ENCODE measurements at places on chromosomes 7 and 10.

GRCh38 chr10:26931223-26931622 lies 70.5 kb upstream of the ABI1 start:
- DNase-seq: no peak

- no peak for DNase-seq
These were observed 112.8 kb downstream of the PARD3 start for GRCh38 chr10:34702093-34702937.

DNA sequence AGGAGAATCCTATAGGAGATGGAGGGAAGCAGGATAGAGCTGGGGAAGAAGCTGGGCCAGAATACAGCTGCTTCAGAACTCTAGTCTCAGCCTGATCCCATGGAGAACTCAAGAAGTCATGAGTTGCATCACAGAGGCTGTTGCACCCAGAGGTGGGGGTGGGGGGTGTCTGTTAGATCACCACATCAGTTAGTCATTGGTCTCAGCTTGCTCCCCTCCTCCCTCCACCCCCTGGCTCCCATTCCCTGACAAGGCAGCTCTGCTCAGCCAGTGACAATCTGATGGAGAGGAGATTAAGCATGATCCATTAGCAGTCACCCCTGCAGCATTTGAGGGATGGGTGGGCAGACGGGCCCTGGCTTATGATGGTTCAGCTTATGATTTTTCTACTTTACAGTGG lies 58.4 kb upstream of the FGL2 start:
- DNase-seq: peak; percentile 45

- DNase-seq: no peak
These were observed 70.1 kb upstream of the TFEC start for GRCh38 chr7:116100626-116101025.

DNA sequence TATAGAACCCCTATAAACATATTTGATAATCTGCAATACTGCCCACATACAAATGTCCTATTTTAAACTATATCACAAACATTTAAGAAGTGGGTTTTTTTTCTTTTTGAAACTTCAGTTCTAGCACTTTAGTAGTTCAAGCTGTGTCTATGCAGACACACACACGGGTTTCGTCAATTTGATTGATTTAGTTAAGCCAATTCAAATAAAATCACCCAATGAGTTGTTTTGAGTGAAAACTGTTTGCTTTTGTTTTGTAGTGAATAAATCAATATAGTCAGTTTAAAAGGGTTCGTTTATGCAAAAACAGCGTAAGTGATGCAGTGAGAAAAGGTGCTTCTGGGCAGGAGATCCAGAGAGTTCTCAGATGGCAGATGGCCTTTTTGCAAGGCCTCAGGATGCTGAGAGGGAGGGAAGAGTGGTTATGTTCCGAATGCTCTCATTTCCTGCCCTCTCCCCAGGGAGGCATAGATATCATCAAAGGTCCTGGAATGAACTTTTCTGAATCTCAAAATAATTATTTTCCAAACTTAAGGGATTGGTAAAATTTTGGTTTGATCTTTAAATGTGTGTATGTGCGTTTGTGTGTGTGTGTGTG lies 102.7 kb downstream of the AGMO start:
- no peak for DNase-seq

DNA sequence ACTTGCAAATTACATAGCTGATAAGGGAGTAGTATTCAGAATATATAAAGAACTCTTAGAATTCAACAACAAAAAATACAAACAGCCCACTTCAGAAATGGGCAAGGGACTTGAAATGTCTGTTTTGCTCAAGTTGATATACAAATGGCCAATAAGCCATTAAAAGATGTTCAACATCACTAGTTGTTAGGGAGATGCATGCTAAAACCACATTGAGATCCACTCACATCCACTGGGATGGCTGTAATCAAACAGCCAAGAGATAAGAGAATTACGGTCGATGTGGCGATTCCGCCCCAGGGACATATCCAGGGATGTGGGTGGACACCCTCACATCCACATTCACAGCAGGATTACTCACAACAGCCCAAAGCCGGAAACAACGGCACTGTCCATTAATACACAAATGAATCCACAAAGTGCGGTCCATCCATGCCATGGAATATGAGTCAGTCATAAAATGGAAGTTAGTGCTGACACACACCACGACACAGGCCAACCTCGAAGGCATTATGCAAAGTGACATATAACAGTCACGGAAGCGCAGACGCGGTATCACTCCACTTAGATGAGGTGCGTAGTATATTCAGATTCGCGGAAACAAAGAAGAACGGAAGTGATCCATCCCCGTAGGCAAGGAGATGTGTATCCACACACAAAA lies 227.8 kb downstream of the DNAJB6 start:
- no peak for DNase-seq

DNA sequence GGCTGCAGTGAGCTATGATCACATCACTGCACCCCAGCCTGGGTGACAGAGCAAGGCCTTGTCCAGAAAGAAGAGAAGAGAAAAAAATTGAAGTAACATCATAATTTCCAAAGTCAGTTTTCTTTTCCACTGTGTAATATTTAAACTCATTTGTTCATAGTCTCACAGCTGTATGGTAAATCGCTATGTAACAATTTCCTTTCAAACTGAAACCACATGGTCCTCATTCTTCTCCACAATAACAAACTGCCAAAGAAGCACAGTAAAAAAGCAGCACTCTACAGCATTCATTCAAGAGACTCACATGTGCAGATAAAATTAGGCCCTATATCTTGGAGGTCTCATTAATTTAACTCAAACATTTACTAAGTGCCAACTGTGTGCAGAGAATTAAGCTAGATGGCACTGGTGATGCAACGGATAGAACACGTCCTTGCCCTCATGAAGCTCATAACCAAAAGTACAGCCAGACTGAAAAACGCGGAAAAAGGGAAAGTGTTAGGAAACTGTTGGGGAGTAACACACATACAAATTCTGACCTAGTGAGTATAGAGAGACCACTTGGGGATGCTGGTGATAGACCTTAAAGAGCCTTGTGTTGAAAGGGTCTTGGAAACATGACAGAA lies 174.0 kb upstream of the KCTD7 start:
- DNase-seq: no peak

DNA sequence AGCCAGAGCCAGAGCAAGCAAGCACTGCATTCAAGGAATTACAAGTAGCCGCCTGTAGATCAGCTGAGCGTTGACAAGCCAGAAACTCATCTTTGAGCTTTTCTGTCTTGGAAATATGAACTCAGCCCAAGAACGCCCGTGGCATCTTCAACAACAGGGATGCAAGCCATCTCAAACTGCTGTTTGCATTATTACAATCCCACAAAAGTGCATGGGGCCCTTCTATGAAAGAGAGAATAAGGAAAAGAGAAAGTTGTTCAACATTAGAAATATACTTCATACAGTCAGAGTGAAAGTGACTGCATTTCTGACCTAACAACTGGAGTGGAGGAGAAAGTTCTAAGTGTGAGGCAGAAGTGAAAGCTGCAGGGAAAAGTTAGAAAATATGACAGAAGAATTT lies 6.5 kb downstream of the SGCE start:
- no peak for DNase-seq

- DNase-seq: no peak
These were observed 95.9 kb upstream of the SLC25A13 start for GRCh38 chr7:96417784-96418183.

DNA sequence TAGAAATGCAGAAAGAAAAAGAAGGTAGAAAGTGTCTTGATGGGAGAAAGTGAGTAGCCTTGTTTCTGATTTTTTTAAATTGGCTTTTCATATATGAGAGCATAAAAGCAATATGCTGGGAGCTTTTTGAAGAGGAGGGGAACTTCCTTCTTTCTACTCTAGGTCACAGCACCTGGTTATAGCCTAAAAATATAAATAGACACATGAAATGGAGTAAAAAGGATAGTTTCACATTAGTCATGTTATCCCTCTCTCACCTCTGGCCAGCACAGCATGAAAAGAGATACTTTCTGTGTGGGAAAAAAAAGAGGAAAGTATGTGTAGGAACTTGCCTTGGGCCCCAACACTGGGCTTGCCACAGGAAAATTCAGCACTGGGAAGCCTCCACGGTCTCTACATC lies 292.2 kb upstream of the ZWINT start:
- DNase-seq: no peak

GRCh38 chr10:97243836-97244235 lies 48.6 kb downstream of the ARHGAP19 start:
- no peak for DNase-seq

GRCh38 chr7:74404741-74405140 lies 49.0 kb upstream of the GTF2IRD1 start:
- no peak for DNase-seq

- DNase-seq: no peak
These were observed 22.8 kb downstream of the ANTXRL start for GRCh38 chr10:46309511-46310142.

DNA sequence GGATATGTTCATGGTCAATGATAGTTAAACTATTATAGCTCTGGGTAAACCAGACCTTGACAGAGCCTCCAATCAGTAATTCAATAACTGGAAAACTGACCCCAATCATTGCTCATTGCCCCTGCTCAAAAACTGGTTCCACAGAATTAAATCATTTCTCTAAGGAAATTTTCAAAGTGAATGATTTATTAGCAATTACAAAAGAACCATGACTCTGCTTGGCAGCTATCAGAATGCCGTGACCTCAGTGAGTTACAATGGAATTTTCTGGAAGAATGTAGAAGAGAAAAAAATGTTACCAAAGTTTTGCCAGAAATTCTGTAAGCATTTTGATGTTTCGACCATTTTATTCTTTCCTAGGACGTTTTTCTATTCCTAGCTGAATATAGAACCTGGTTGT lies 106.8 kb upstream of the APBB1IP start:
- no peak for DNase-seq

DNA sequence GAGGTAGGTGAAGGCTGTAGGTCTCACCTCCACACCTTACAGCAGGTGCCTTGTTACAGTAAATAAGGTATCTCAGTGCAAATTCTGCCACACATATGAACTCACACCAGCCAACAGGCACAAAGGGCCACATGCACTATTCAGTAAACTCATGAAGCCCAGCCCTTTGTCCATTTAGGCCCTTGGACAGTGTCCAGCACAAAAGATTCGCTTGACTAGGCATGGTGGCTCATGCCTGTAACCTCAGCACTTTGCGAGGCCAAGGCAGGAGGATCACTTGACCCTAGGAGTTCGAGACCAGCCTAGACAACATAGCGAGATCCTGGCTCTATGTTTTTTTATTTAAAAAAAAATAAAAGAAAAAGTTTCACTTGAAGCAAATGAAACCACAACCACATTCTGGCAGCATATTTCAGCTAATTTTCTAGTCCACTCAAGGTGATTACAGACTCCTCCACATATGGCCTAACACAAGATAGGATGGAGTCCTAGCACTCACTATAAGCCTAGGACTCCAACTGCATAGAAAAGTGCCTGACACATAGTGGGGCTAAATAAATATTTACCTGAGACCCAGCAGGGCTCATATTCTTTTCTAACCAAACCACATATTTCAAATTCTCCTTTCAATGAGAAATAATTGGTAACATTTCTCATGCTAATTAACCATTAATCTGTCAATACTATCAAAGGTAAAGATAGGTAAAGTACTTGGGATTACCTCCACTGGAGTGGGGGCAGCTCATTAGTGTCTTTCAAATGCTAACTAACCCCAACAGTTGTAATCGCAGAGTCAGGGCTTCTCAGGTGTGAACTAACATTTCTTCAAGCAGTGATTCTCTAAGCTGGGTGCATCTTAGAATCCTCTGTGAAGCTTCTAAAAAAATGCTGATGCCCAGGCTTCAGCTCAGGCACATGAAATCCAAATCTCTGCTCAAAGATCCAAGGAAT lies 4.5 kb upstream of the ANKRD1 start:
- DNase-seq: no peak

DNA sequence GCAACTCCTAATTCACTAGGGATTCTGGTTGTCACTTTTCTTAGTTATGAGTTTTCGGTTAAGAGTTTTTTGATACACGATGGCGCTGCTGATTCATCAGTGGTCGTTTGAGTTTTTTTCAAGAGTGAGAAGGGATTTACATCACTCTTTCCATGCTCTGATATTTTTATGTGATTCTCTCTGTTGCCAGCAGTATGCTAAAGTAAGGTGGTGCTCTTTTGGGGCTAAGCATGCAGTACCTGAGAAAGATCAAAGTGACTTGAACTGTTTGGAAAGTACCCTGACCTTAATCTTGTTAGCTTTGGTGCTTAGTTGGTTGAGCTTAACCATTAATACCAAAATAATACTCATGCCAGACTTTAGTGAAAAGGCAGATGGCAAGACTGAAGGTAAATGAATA lies 28.1 kb downstream of the STAMBPL1 start:
- no peak for DNase-seq

DNA sequence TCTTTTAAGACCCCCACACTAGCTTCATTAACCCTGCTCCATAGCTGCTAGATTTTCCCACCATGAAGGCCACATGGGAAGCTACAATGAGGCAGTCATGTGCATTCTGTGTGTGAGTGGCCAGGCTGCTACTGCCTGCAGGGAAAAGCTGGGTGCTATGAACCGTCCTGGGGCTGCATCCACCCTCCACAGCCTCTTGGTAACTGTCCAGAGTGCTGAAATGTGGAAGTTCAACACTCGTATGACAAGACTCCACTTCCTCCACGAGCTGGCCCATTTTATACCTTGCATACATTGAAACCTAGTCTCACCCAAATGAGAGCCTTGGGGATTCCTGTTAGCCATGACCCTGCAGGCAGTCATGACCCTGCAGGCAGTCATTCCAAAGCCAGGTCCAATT lies 59.4 kb downstream of the CUZD1 start:
- DNase-seq: no peak

- no peak for DNase-seq
These were observed 173.0 kb upstream of the NPS start for GRCh38 chr10:127376071-127376470.

DNA sequence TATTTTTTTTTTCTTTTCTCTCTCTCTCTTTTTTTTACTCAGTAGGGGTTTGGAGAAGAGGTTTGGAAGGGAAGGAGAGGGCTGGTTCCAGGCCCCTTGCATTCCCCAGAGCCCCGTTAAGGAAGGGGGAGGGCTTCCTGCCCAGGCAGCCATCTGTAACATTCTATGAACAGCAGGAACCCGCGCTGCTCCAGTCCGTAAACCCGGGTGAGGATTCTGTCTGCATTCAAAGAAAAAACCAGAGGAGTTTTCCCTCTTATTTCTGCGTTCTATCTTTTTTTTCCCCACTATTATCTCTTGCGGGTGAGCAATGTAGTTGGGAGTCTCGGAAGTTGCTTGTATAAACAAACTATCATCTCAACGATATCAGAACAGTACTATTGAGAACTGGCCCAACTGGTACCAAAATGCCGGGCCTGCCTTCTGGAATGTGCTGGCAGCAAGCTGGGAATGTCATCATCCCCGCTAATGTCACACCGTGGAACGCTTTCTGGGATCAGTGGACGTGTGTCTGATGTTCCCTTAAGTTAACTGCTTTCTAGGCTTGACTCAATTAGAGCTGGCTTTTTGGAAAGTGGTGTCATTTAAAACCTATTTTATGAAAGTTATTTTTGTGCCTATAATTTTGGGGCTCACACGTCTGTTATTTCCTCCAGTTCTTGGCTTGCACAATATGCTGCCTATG lies 153.1 kb upstream of the MEOX2 start:
- DNase-seq: no peak
